Activated naive CD4-positive, alpha-beta T cell treated with Interleukin-2 at 50 U/mL for 16 hours (primary cell): ENCODE measurements at places on chromosomes 5 and 9.

- no peak for DNase-seq
These were observed 50.3 kb downstream of the TLE4 start for GRCh38 chr9:79621916-79622575.

GRCh38 chr5:180823346-180823745, 20.7 kb upstream of the MGAT1 start:
- no peak for DNase-seq

DNA sequence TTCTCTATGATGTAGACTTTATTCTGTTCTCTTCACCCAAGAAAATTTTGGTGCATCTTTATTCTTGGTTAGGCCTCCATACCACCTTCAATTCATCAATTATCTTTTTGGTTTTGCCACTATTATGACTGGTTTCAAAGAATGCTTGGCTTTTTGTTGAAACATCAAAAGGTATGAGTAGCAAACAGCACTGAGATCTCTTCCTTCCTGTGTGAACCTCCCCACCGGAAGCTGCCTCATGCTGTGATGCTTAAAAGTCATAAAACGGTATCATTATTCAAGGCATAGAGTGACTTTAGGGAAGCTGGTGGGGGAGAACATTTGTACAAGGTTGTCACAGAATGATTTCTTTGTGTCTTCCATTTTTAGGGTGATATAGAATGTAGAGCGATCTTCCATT, 70.6 kb downstream of the IQGAP2 start:
- DNase-seq, result peak; percentile 72

DNA sequence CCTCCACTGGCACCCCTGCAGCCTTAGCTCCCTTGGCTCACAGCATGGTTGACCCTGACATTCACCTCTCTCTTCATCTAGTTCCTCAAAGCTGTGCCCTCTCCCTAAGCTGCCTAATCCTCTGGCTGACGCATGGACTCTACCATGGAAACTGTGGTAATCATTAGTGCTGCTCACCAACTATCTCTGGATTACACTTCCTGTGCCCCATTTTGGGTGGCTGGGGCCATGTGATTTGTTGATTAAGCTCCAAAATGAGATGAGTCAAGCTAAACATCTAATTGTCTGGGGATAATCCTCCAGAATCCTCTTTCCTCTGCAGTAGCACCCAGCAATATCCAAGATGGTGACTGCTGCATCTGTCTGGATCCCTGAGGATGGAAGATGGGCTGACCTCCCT, 264.4 kb downstream of the SH3GL2 start:
- no peak for DNase-seq

- DNase-seq, result no peak
These were observed 187.1 kb downstream of the FSTL4 start for GRCh38 chr5:133425222-133425621.
